ENCODE measurements at places on chromosomes 12 and 14.

GRCh38 chr12:47743311-47743860 is 15.3 kb downstream of the RAPGEF3 start:
- no peak for DNase-seq

- DNase-seq, result no peak
Observed at GRCh38 chr14:21241218-21241819, 27.9 kb downstream of the HNRNPC start.

- DNase-seq, result no peak
Observed at GRCh38 chr14:93946104-93946503, 19.0 kb downstream of the FAM181A start.

GRCh38 chr12:30846776-30847175 is 79.8 kb upstream of the TSPAN11 start:
- DNase-seq, result no peak

DNA sequence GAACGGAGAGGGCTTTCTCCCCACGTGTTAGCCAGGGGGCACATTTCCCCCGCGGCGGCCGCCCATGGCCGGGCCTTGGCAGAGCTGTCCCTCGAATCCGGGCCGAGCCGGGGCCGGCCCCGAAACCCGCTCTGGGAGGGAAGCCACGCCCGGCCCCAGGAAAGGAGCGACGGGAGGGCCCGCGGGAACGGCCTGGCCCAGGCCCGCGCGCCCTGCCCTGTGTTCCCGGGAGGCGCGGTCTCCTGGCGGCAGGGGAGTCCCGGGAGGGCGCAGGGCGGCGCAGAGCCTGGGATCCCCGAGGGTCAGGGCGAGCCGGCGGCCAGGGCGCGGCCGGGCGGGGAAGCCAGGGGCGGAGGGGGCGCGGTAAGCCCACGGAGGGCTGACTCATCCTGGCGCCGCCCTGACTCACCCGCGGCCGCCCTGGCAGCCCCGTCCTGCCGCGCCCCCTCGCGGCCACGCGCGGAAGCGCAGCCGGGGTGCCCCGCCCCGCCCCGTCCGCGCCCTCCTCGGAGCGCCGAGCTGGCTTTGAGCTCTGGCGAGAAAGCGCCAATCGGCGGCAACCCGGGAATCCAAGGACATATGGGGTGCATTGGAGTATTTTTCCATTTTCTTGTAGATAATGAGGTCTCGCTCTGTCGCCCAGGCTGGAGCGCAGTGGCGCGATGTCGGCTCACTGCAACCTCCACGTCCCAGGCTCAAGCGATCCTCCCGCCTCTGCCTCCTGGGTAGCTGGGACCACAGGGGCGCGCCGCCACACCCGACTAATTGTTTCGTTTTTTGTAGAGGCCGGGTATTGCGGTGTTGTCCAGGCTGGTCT is 31.8 kb upstream of the PLEKHG6 start:
- DNase-seq, result peak; percentile 79

DNA sequence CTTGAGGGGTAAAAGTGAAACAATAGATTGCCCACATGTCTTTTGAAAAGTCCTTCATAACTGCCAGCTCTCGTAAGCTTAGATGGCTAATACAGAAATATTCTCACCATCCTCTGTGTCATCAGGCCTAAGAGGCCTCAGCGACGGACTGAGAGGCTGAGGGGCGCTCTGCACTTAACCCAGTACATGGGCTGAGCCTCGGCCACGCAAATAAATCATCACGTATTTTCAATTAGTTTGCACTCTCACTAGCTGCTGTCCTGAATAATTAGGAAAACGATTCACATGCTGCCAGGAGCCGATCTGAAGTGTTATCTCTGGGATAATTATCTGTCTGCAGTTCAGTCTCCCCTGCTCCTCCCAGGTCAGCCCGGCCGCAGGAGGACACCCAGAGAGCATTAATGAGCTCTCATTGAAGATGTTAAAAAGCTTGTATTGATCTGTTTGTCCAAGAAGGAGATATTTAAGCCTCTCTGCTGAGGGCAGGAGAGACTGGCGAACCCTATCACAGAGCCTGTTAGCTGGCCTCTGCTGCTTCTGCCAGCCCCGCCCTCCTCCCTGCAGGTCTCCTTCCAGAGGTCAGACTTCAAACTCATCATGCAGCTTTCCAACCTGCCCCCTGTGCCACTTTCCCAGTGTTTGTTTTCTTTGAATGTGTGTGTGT is 1051.3 kb downstream of the VRK1 start:
- no peak for DNase-seq

- no peak for DNase-seq
Observed at GRCh38 chr12:56932867-56933266, 1.3 kb downstream of the SDR9C7 start.

DNA sequence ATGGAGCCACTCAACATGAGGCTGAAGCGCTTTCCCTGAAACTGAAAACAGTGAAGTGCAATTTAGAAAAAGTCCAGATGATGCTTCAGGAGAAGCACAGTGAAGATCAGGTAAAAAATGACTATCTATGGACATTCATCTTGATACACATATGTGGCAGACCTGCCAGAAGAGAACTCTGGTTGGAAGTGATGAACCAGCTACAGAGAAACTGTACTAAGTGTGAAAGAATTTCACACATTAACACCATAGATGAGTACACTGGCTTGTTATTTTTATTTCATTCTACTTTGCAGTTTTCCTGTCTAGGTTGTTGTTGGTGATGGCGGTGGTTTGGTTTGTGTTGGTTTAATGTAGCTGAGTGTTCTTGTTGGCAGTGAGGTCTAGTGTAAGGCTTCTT is 174.7 kb downstream of the ESR2 start:
- no peak for DNase-seq

GRCh38 chr12:102487226-102487625 is 6.9 kb upstream of the IGF1 start:
- no peak for DNase-seq
